ENCODE measurements at places on chromosomes 12 and 14.

DNA sequence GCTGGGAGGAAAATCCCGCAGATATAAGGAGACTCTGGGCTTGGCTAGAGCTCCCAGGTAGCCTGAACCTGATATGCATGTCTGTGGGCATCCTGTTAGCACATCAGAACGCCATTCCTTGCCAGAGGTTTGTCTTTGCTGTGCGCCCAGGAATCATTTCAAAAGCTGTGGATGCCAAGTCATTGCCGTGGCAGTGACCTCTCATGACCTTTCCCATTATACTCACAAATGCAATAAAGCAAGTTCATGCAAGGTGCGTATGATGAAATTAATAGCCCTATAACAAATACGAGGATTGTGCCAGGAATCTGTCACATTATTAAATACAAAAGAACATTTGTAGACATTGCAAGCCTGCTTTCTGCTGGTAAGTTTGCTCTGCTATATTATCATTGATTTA is 229.1 kb upstream of the PELI2 start:
- DNase-seq, result no peak

GRCh38 chr12:53937099-53937498 is 1.5 kb upstream of the HOXC13 start:
- DNase-seq, result no peak

GRCh38 chr12:66241061-66242043 is 52.3 kb downstream of the IRAK3 start:
- no peak for DNase-seq

DNA sequence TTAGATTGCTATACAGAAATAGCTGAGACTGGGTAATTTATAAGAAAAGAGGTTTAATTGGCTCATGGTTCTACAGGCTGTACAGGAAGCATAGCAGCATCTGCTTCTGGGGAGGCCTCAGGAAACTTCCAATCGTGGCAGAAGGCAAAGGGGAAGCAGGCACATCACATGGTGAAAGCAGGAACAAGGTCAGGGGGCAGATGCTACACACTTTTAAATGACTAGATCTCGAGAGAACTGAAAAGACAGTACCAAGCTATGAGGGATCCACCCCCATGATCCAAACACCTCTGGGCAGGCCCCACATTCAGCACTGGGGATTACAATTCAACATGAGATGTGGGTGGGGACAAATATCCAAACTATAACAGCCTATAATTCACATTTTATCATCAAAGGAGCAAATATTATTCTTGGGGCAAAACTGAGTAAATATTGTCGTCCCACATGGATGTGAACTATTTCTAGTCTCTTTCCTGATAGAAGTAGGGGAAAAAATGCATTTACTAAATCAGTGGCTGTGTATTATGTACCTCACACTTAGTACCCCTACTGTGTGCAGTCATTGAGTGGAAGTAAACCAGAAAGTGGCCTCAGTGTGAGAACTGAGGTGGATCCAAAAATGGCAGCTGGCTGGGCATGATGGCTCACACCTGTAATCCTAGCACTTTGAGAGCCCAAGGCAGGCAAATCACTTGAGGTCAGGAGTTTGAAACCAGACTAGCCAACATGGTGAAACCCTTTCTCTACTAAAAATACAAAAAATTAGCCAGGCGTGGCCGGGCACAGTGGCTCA is 25.4 kb upstream of the A2ML1 start:
- DNase-seq, result no peak

GRCh38 chr12:10540776-10541205 is 35.1 kb downstream of the EIF2S3B start:
- DNase-seq, result no peak

GRCh38 chr12:24079083-24079482 is 129.6 kb upstream of the SOX5 start:
- DNase-seq, result no peak

GRCh38 chr12:91609283-91609682 is 426.7 kb upstream of the DCN start:
- no peak for DNase-seq

GRCh38 chr14:25371068-25371467 is 321.1 kb upstream of the STXBP6 start:
- DNase-seq, result no peak

DNA sequence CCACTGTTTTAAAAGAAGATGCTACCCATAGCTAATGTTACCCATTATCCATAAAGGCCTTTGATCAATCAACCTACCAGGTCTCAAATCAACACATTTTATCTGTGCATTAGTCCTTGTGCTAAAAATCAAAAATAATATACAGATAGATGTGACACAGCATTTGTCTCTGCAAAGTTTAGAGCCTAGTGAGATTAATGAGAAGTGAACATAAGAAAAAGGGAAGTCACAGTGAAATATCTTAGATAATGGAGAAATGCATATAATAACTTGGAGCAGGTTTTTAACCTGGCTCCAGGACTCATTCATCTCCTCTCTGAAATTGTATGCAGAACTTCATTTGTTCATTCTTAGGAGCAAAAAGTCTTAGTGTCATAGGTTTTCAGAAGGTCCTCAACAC is 7.2 kb downstream of the PDE3A start:
- no peak for DNase-seq

DNA sequence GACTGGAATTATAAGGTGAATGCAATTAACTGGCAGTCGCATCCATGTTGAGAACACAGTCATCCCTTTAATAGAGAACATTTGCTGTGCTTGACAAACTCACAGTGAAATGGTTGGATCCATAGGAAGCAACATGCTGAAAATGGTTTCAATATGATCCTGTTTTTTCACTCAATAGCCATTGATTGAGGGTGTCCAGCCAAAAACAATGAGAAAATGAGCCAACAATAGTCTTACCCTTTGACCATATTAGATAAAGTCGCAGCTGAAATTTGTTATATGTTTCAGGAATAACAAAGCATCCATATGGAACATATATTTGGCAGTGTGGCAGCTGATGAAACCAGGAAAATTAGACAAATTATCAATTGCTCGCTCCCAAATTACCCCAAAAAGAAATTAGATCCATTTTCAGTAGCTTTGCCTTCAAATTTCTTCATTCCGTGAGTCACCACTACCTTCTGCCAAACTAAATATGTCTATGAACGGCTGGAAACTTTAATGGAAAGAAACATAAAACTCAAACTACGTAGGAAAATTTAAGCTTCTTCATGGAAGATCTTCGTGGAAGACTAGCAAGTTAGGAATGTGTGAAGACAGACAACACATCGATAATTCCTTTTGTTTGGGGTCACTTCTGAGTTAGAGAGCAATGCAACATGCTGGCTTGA is 17.4 kb downstream of the IGF1 start:
- no peak for DNase-seq

DNA sequence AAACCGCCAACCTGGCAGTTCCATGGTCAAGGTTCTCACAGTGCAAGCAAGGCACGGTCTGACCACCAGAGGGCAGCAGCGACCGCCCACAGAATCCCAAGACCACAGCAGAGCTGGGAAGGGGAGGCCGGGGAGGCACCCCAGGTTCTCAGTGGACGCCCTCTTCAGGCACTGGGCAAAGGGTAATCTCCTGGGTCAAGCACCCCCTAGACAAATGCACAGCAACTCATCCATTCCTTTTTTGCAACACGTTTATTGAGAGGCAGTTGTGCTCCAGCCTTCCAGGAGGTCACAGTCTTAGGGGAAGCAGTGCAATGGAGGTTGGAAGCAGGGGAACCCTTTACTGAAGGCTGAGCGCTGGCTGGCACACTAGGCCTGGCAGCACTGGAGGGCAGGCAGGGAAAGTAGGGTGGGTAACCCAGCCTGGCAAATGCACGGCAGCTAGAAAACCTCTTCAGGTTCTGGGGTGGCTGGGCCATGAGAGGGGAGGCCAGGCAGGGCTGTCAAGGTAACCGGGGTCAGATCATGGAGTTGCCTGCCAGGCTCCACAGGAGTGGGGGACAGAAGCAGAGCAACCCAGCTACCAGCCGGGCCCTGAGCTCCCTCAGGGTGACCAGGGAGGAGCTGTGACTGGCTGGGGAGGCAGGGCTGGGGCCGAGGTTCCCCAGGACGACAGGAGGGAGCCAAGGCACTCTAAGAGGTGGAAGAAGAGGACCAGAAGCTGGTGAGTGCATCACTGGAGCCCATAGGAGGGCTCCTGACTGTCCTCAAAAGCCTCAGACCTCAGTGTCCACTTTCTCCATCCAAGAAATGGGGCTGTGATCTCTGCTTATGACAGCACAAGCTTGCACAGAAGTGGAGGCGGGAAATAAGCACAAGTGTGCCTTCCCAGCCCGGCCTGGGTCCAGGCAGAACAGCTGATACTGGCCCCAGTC is 1.8 kb upstream of the RHOF start:
- DNase-seq, result peak; percentile 76

- no peak for DNase-seq
Observed at GRCh38 chr14:89616425-89616824, 199.4 kb upstream of the FOXN3 start.

- no peak for DNase-seq
Observed at GRCh38 chr12:50666023-50666422, 97.9 kb upstream of the ATF1 start.

- no peak for DNase-seq
Observed at GRCh38 chr12:104740668-104741067, 217.4 kb downstream of the SLC41A2 start.

- no peak for DNase-seq
Observed at GRCh38 chr12:55957106-55957859, 8.6 kb downstream of the PMEL start.

GRCh38 chr14:68785534-68786490 is 7.1 kb downstream of the ZFP36L1 start:
- DNase-seq, result no peak

DNA sequence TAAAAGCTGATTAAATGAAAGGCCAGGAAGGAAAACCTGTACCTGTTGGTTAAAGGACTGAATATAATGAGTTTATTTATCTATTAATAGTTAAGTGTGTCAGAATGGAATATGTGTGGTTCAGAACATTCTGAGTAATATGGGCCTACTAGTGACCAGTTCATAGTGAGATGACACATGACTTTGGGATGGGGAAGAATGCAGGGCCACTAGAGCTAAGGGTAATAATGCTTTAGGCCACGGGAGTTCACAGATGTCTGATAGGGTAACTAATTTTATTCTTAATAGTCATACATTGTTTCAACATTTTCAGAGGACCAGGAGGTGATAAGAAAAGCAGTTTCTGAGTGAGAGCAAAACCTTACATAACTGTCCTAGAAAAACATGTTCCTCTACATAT is 247.8 kb upstream of the OR4E1 start:
- no peak for DNase-seq

- no peak for DNase-seq
Observed at GRCh38 chr12:95942101-95942523, 302 bp downstream of the CCDC38 start.

DNA sequence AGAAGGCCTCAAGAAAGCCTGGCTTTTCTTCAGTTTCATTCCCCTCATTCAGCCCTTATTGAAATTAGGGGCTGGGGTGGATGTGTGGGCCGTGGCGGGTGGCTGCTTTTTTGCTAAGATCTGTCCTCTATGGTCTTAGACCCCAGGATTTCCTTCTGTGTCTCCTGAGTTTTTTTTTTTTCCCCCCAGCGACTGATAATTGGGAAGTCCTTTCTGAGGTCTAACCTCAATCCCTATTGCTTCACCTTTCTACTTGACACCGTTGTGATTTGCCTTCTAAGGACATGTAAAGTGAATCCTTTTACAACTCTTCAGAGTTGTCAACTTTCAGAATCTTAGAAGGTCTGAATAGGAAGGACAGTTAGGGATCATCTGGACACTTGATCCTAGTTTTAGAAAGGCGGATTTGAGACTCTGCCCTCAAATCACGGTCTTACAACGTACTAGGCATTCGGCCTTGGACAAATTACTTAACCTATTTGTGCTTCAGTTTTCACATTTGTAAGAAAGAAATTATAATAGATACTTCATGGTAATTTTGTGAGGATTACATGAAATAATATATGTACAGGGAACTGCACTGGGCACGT is 4.4 kb downstream of the GPR84 start:
- no peak for DNase-seq

- DNase-seq, result no peak
Observed at GRCh38 chr14:55038708-55039107, 11.7 kb downstream of the SOCS4 start.

GRCh38 chr12:96034621-96035282 is 635 bp downstream of the LTA4H start:
- DNase-seq, result no peak

- no peak for DNase-seq
Observed at GRCh38 chr12:103756443-103756842, 84.6 kb downstream of the NT5DC3 start.

GRCh38 chr12:52120951-52121823 is 41.7 kb downstream of the SMIM41 start:
- no peak for DNase-seq

GRCh38 chr12:95574799-95575452 is 23.6 kb upstream of the USP44 start:
- no peak for DNase-seq

DNA sequence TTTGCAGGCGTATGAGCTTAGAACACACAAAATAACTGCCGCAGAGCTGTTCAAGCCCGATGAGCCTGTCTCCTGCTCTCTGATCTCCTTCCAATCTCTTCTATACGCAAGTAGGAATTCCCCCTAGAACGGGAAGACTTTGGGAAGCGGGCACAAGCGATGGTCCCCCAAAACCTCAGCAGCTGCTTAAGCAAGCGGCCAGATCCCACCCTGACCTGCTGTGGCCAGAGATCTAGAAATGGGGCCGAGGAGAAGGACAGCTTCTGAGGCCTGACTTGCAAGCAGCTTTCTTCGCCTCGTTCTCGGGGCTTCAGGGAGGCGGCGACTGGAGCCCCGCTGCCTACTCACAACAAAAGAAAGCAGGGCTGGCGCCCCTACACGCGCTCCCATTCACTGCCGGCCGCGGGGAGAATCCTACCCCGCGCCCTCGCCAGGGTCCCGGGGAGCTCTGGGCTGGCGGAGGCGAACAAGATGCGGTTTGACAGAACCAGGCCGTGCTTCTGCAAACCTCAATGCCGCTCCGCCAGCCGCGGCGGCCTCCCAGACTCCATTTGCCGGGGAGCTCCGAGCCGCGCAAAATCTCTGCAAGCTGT is 922 bp downstream of the TBX5 start:
- DNase-seq, result no peak

- no peak for DNase-seq
Observed at GRCh38 chr12:93002293-93003054, 73.4 kb upstream of the EEA1 start.

- DNase-seq, result no peak
Observed at GRCh38 chr14:58397156-58397555, 1.4 kb downstream of the TOMM20L start.

- DNase-seq, result no peak
Observed at GRCh38 chr12:121167951-121168350, 35.3 kb downstream of the P2RX7 start.

GRCh38 chr14:51869411-51870100 is 9.1 kb downstream of the GNG2 start:
- DNase-seq, result no peak

GRCh38 chr14:37376944-37377609 is 179.3 kb downstream of the MIPOL1 start:
- no peak for DNase-seq

GRCh38 chr12:32083489-32083888 is 23.2 kb upstream of the BICD1 start:
- no peak for DNase-seq

- peak; percentile 31 for DNase-seq
Observed at GRCh38 chr14:89417465-89418225, 612 bp upstream of the FOXN3 start.
